ENCODE measurements at places on chromosomes 13 and 19.

DNA sequence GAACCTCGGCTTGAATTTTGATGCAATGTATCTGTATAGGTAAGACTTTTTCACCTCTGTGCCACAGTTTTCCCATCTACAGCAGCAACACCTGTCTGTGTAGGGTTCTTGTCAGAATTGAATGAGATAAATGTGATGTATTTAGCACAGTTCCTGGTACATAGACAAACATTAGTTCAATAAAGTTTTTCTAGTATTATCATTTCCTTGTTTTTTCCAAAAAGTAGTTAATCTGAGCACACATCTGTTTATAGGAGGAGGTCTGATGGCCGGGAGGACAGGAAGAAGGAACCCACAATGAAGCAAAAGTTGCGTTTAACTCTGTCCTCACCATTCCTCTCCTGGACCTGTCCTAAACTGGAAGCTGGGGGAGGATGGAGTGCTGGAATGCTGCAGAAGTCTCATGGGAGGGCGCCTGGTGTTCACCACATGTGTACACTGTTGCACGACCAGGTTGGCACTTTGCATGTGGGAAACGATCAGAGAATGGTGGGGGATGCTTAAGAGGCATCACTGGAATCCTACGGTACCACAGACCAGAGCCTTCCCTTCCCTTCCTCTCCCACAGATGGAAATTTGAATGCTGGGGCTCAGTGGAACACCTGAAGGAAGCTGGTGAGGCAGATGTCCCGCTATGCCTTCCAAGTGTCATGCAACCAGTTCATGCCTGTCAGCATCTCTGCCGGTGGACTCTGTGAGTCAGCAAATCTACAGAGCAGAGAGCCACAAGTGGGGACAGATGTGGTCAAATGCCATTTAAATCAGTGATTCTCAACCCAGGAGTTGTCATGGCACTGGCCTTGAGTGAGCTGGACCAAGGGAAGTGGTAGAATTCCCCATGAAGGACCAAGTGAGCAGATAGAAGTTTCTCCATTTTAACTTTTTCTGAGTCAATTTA is 315.6 kb downstream of the DLEU7 start:
- DNase-seq, result no peak

GRCh38 chr19:855566-856120 is 3.5 kb downstream of the ELANE start:
- DNase-seq, result no peak

- no peak for DNase-seq
These were observed 10.0 kb upstream of the VSTM2B start for GRCh38 chr19:29515706-29516357.

GRCh38 chr19:33825556-33825955 is 28.9 kb downstream of the KCTD15 start:
- no peak for DNase-seq

- DNase-seq, result no peak
These were observed 118.4 kb downstream of the RAB20 start for GRCh38 chr13:110442930-110443621.

GRCh38 chr19:34386645-34387445 is 17.4 kb upstream of the PDCD2L start:
- DNase-seq, result no peak

DNA sequence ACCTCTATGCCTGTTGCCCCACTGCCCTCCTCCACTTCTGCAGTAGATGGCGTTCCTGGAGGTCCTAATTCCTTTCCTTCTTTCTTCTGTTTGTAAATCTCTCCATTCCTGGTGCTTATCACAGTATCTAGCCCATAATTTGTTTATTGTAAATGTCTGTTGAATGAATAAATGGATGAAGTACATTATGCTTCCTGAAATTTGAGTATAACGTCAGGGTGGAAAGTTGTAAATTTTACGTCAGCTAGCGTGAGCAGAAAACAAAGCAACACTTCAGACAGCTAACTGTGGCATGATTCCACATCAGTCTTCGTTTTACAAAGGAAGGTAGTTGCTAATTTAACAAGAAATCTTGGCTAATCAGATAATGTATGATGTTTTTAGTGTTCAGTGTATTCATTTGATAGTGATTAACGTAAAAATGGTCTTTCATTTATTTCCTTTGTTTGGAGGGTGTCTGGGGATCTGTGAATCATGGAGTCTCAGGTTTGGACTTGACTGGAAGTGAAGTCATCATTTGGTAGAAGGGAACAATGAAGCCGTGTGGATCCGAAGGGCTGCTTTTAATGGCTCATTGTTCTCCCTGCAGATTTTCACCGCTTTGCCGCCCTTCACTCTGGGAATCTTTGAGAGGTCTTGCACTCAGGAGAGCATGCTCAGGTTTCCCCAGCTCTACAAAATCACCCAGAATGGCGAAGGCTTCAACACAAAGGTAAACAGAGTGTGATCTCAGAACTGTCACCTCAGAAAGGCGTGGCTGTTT is 215.1 kb downstream of the SHISA2 start:
- no peak for DNase-seq

DNA sequence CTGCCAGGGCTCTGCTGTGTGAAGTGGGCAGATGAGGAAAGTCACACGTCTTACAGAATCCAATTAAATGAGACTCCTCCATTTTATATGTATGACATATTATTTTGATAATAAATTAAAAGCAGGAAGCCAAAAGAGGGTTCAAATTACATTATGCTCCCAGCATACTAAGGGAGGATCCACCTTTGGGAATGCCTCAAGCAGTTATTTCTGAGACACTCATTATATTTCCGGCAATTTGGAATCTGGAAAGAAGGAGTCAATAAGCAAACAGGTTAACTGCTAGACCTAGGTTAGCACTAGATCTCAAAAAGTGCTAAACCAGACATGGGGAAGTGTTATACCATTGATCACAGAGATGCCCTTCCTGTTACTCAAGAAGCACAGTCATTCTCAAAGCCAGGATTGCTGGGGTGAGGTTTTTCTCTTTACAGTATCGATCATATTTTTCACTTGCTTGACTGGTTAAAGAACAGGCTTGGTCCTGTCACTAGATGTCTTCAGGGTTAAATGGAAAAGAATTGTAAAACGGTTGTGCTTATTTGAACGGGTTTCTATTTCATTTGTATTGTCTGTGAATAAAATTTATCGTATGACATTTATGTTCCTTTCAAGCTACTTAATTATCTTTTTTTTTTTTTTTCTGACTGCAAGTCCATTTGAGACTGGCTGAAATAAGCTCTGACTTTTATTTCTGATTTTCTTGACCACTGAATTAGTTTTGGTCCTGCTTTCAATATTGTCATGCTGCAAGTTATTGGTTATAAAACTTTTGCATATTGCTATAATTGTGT is 523.2 kb downstream of the KLF12 start:
- DNase-seq, result no peak

Measured in stimulated activated CD4-positive, alpha-beta T cell treated with anti-CD3 and anti-CD28 coated beads, Interleukin-15, amount 100 ng/mL, for 24 hours (primary cell).